ENCODE measurements at places on chromosomes 16 and 17. TPM values are rescaled to one million over a fixed set of nuclear protein-coding genes. Genes with fewer than 3 reads are reported as not detected.
A peak's percentile ranks its signal among the peaks of the same experiment; 100 is the strongest.

DNA sequence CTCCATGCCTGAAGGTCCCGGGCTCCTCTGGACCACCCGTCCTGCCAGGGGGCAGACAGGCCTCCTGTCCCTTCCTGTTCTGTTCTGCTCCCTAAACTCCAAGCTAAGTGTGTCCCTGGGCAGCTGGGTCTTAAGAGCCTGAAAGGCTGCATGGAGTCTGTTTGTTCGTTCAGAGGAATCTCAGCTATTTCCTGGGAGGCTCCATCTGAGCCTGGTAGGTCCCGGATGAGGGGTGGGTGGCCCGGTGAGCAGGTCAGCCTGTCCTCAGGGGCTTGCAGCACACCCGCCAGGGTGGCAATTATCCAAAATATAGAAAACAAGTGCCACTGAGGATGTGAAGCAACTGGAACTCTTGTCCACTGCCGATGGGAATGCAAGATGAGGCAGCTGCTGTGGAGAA lies 12.6 kb downstream of the ACTG1 start:
- DNase-seq = no peak

- no peak for DNase-seq
Observed at GRCh38 chr17:1755827-1756262, 6.0 kb upstream of the SERPINF1 start.

- DNase-seq = peak; percentile 29
Observed at GRCh38 chr16:14354561-14355351, 275.3 kb downstream of the PARN start.

DNA sequence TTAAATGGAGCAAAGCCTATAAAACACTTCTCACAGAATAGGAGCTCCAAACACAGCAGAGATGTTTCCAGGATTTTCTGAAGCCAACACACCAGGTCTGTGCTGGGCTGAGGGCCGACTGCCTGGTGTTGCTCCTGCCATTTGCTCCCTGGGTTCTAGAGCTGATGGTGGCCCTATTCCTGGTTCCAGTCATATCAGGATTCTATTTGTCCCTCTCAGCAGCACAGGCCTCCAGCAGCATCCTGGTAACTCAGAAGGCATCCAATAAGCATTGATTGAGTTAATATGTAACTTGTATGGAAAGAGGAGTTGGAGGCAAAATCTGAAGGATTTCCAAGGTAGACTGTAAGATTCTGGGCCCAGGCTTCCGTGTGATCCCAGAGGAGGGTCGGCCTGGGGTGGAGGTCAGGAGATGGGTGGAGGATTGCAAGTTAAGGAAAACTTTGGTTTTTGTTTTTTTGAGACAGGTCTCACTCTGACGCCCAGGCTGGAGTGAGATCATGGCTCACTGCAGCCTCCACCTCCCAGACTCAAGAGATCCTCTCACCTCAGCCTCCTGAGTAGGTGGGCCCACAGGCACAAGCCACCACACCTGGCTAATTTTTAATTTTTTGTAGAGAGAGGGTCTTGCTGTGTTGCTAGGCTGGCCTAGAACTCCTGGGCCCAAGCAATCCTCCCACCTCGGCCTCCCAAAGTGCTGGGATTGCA lies 5.7 kb downstream of the NUPR1 start:
- DNase-seq = no peak

- no peak for DNase-seq
Observed at GRCh38 chr17:55585629-55586028, 74.4 kb upstream of the SMIM36 start.

GRCh38 chr17:33290253-33290652 lies 2.8 kb downstream of the ASIC2 start:
- DNase-seq = peak; percentile 35

DNA sequence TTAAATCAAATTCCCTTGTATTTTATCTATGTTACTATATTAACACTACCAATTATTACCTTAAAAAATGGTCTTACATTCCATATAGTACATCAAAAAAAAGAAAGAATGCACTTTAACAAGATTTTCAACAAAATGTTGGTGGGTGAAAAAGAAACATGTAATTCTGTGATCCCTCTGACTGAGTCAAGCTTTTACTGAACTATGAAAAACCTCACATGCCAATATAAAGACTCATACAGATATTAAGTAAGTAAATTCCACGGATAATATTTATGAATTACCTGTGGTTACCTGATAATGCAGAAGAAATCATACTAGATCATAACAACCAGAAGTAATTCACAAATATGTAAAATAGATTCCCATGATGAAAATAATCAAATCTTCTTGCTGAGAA lies 12.4 kb downstream of the COIL start:
- no peak for DNase-seq

DNA sequence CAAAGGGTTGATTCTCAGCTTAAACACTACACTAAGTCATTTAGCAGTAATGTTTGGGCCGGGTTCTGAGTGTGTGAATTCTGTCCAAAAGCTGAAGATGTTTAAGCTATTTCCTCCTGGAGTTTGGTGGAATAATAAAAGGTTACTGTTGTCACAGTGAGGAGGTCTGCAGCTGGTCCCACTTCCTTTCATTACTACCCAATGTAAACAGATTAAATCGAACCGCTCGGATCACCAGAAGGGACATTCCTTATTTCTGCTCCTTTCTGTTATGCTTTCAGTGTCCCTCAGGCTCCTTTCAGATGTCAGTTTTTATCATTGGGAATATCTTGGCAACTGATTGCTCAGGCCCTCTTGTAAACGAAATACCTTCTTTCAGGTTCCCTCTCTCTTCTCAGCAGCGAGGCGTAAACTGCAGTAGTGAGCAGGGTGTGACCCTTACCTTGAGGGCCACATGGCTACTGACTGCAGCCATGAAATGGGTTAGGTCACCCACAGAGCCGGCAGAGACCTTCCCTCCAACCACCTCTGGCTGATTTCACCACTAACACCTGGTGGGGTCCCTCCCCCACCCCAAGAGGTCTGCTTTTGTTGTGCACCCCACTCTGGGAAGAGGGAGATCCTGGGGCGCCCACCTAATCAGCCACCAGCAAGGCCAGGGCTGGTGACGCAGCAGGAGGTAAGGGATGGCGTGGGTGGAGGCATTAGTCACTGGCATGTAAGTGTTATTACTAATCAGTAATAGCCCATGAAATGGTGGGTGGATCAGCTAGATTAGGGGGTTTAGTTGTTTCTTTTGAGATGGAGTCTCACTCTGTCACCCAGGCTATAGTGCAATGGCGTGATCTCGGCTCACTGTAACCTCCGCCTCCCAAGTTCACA lies 117.6 kb downstream of the VPS53 start:
- DNase-seq = peak; percentile 81

GRCh38 chr17:74738051-74738996 lies 1.3 kb downstream of the RAB37 start:
- DNase-seq = no peak

DNA sequence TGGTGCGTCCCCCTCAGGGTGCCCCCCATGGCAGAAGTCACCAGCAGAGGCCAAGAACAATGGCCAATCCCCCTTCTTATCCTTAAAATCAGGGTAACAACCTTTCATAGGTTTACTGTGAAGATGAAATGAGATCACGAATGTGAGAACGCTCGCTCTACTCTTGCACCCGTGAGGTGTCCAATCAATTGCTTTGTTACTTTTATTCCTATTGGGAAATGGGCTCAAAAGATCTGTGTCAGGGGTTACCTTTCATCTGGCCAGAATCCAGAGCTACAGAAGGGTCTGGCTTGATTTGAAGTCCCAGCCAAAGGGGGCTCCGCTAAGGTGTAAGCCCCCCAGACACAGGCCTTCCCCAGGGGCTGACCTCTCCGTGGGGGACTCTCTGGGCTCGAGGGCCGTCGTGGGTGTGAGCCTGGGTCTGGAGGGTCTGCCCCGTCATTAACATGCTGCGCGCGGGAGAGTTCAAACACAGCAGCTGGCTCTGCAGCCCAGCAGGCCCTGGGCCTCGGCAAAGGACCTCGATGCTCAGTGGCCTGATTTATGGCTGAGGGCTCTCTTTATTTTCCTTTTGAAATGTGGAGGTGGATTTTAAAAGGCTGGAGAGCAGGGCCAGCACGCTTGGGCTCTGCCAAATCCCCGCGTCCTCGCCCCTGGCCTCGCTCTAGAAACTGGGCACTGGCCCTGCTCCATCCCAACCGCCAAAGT lies 10.4 kb downstream of the ABR start:
- no peak for DNase-seq

- DNase-seq = no peak
Observed at GRCh38 chr16:88035292-88035691, 84.1 kb downstream of the BANP start.

DNA sequence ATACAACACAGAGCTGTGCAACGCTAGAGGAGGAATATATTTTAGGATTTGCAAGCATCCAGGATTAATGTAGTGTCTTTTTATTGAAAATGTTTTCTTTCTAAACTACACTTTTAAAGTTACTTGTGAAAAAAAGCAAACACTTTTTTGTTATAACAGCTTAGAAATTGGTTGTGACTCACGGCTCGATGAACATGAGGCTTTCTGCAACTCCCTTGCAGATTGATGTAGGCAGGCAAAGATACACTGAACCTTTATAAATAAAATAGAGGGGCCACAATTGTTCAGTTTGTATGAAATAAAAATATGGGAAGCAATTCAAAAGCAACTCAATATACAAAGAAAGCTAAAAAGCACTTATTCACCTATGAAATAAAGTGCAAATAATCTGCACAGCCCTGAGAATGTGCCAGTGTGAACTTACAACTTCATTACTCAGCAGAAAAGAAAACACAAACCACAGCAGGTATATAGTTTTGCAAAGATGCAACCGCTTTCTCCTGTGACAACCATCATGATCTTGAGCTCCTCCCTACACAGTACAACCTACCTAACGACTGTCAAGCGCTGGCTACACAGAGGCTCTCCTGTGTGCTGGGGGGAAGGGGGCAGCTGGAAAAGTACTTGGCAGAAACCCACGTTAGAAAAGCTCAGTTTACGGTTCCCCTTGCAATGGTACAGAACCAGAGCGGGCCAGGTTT lies 948 bp downstream of the LUC7L start:
- DNase-seq = no peak

DNA sequence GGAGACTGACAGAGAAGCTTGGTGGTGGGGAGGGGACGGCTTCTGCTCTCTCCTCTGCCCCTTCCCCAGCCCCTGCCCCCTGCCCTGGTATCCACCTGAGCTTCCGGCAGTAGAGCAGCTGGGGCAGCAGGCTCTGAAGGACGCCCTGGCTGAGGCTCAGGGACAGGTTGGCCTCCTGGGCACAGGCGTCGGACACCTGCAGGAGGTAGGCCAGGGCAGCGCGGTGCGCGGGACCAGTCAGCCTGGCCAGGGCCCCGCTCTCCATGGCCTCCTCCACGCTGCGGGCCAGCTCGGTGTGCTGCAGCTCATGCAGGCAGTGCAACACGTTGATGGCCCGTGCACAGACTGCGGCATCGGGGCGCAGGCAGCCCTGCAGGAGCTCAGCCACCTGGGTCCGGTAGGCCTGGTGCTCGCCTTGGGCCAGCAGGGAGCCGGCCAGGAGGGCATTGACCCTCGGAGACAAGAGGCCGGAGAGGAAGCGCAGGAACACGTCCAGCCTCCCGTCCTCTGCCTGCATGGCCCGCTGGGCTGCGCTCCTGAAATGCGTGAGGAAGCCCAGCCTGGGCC lies 14.2 kb downstream of the NLRC3 start:
- DNase-seq = no peak

DNA sequence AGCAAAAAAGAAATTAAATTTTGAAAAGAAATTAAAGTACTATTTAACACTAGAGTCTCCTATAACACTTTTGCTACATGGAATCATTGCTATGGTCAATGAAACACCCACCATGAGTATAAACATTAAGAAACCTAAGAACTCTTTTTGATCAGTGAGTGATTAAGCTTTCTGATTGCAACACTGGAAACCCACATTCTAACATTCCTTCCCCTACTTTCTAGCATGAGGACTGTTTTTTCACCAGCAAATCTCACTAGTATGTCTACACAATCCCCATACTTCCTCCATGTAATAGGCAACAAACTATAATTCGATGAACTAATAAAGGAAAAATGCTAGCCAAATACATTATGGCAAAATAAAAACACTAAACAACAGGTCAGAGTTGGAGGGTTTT lies 54.7 kb downstream of the SKAP1 start:
- no peak for DNase-seq

GRCh38 chr16:85259115-85259831 lies 147.0 kb upstream of the CIBAR2 start:
- DNase-seq = no peak

Gene TEX14
- 0.50 TPM for total RNA-seq
